ENCODE measurements at places on chromosomes 12 and 14.

GRCh38 chr14:104424406-104425072, 155.0 kb upstream of the C14orf180 start:
- no peak overlapping the region for H3K4me3 ChIP-seq
- H3K27me3 ChIP-seq = no peaks in the 10 kb centered on the region
- no peak overlapping the region for H3K27ac ChIP-seq
- no peaks in the 10 kb centered on the region for H3K36me3 ChIP-seq
- peaks cover 13% of the 10 kb centered on the region for H3K4me1 ChIP-seq
- DNase-seq = peak; percentile 61

- H3K4me1 ChIP-seq = no peaks in the 10 kb centered on the region
- no peaks in the 10 kb centered on the region for H3K27me3 ChIP-seq
- H3K4me3 ChIP-seq = no peak overlapping the region
- no peaks in the 10 kb centered on the region for H3K36me3 ChIP-seq
Observed at GRCh38 chr12:90589956-90590355, 365.0 kb downstream of the CCER1 start.

DNA sequence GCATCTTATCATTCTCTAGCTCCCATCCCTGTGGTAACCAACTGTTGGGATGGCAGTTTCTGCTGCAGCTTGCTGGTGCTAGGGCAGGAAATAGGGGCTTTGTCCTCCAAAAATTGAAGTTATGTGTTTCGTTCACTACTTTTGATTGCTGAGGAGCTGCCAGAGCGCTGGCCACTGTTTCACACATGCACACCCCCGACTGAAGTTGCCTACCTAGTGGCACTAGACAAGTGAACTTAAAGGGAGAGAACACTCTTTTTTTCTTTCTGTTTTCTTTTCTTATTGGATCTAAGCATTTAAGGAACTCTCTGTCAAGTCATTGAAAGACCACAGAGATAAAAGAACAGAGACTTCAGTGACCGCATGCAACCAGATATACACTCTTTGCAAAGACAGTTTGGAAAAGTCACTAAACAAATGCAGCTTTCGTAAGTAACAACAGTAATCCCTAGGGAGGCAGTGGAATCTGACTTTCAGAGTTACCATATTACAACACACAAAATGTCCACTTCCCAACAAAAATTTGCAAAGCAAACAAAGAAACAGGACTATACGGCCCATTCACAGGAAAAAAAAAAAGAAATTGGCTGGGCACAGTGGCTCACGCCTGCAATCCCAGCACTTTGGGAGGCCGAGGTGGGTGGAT, 12.0 kb downstream of the TFCP2 start:
- no peak for DNase-seq
- no peaks in the 10 kb centered on the region for H3K27me3 ChIP-seq
- no peak overlapping the region for H3K4me3 ChIP-seq
- H3K27ac ChIP-seq = no peak overlapping the region
- H3K36me3 ChIP-seq = no peaks in the 10 kb centered on the region

- no peaks in the 10 kb centered on the region for H3K4me1 ChIP-seq
- no peaks in the 10 kb centered on the region for H3K36me3 ChIP-seq
- no peak overlapping the region for H3K4me3 ChIP-seq
- H3K27ac ChIP-seq = no peak overlapping the region
- DNase-seq = no peak
- no peaks in the 10 kb centered on the region for H3K27me3 ChIP-seq
Observed at GRCh38 chr12:1544996-1545700, 49.2 kb downstream of the FBXL14 start.

GRCh38 chr14:64950889-64951288, 8.3 kb upstream of the GPX2 start:
- no peaks in the 10 kb centered on the region for H3K4me1 ChIP-seq
- H3K36me3 ChIP-seq = no peaks in the 10 kb centered on the region
- H3K4me3 ChIP-seq = no peak overlapping the region
- no peak for DNase-seq

- peak overlapping the region; percentile 98 for H3K4me3 ChIP-seq
- H3K27me3 ChIP-seq = no peaks in the 10 kb centered on the region
- H3K4me1 ChIP-seq = peaks cover 24% of the 10 kb centered on the region
- no peaks in the 10 kb centered on the region for H3K36me3 ChIP-seq
Observed at GRCh38 chr12:12719496-12719895, 2.3 kb downstream of the CDKN1B start.

- H3K27me3 ChIP-seq = no peaks in the 10 kb centered on the region
- DNase-seq = no peak
- H3K4me1 ChIP-seq = no peaks in the 10 kb centered on the region
- H3K4me3 ChIP-seq = no peak overlapping the region
- H3K36me3 ChIP-seq = no peaks in the 10 kb centered on the region
- H3K27ac ChIP-seq = no peak overlapping the region
Observed at GRCh38 chr12:5615760-5616159, 183.9 kb downstream of the NTF3 start.

GRCh38 chr12:107349008-107349747, 255.8 kb upstream of the CRY1 start:
- no peaks in the 10 kb centered on the region for H3K27me3 ChIP-seq
- H3K4me1 ChIP-seq = peaks cover 4% of the 10 kb centered on the region
- no peak overlapping the region for H3K27ac ChIP-seq
- peak; percentile 64 for DNase-seq

GRCh38 chr12:7078163-7078562, 14.1 kb downstream of the C1R start:
- H3K27ac ChIP-seq = no peak overlapping the region
- DNase-seq = no peak
- no peaks in the 10 kb centered on the region for H3K4me1 ChIP-seq
- no peaks in the 10 kb centered on the region for H3K36me3 ChIP-seq

All from testis (tissue), 5 donors.